Vagina (tissue), 2 donors: ENCODE measurements at places on chromosomes 1 and 21.

DNA sequence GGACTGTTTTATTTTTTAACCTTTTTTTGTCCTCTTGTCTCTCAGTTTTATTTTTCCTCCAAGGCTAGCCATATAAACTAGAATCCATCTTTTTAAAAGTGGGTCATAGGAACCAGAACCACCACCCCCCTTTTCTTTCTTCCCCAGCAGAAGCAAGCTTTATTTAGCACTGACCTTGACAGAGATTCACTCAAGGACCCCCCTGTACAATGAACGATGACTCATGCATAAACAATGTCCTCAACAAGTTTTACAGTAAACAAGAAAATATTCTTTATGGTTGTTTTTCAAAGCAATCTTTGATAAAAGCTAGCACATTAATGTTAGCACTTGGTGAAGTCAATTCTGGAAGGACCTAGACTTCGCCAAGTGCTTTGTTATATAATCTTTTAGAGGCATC, 14.1 kb downstream of the PKN2 start:
- no peak for DNase-seq

- no peak for DNase-seq
Observed at GRCh38 chr1:228823200-228823599, 87.9 kb downstream of the RHOU start.

GRCh38 chr1:246954126-246954525, 22.4 kb upstream of the AHCTF1 start:
- no peak for DNase-seq

GRCh38 chr21:41817228-41817627, 50.4 kb upstream of the RIPK4 start:
- DNase-seq, result no peak

- no peak for DNase-seq
Observed at GRCh38 chr1:155938220-155938627, 3.2 kb upstream of the RXFP4 start.

GRCh38 chr1:67682659-67683197, 2.3 kb upstream of the GADD45A start:
- no peak for DNase-seq

DNA sequence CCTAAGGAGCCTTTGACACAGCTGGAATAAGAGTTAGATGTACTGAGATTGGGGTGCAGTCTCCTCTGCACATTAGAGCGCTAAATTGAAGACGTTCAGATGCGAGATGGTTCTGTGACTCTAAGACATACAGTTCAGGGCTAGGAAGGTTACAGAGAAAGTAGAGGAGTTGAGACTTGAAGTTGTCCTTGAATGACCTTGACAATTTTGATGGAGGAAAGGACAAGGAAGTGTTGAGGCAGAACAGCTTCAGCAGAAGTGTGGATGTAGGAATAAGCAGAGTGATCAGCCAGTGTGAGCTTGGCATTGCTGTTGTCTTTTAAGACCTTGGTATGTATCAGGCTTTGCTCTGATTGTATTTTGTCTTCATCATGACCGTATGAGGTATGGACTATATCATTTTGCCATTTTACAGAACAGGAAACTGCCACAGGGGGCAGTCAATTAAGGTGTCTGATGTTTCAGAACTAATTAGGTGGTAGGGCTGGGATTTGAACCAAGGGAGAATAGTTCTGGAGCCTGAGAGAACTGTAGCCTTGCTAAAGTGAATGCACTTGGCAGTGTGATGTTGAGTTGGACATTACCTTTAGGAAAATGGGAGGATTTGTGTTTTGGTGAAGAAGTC, 9.2 kb downstream of the TTF2 start:
- no peak for DNase-seq

- DNase-seq, result no peak
Observed at GRCh38 chr1:154445040-154445472, 39.9 kb downstream of the IL6R start.

GRCh38 chr1:232145768-232146167, 484.2 kb downstream of the SIPA1L2 start:
- no peak for DNase-seq

- no peak for DNase-seq
Observed at GRCh38 chr21:22889445-22889844, 1891.2 kb downstream of the NCAM2 start.

- DNase-seq, result no peak
Observed at GRCh38 chr1:117925981-117926380, 3.4 kb downstream of the GDAP2 start.

DNA sequence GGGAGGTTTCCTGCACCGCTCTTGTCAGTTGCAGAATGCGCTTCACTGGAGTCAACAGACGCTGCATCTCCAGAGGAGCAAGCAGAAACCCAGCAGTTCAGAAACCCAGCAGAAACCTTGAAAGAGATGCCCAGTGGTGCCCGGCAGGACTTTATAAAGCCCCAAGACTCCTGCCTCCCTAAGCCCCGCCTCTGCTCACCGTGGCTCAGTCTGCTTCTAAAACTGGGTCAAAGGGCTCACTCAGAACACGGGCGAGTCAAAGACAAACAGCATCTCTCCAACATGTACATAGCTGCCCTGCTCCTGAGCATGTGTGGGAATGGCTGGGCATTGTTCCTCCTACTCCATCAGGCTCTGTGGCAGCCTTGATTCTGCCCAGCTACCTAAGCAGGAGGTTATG, at the start of gene HMGCS2:
TSS of gene HMGCS2 (minus strand) at position 128 of the 400 bp plus-strand sequence. CDS start at position 67, 61 bp downstream.
- DNase-seq, result no peak

- no peak for DNase-seq
Observed at GRCh38 chr1:149936992-149937705, 470 bp upstream of the MTMR11 start.

- DNase-seq, result no peak
Observed at GRCh38 chr1:236168716-236169429, 26.5 kb downstream of the GPR137B start.

GRCh38 chr1:27436204-27437159, 44.1 kb downstream of the GPR3 start:
- DNase-seq, result no peak

- no peak for DNase-seq
Observed at GRCh38 chr21:42883921-42884320, 4.6 kb upstream of the WDR4 start.

GRCh38 chr21:40646651-40647050, 200.3 kb downstream of the DSCAM start:
- DNase-seq, result no peak

DNA sequence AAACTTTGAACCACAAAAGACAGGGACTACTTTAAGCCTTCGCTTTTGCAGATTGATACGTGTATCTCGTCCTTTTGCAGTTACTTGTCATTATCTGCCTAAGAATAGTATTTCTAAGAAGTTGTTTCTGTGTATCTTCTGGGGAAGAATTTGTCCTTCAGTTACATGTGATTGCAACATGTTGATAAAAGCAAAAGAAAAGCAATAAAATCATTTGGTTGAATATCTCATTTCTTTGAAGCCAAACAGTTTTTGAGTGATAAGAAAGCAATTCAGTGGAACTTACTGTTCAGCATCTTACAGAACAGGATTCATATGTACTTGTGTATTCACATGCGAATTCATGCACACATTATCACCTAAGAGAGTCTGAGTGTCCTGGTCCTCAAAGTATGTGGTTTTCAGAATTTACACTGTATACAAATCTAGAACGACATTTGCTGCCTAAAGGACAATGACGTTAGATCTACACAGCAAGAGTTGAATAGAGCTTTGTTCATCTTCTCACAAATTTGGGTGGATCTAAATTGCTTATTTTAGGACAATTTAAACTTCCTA, 66.7 kb upstream of the MRPS6 start:
- DNase-seq, result no peak

DNA sequence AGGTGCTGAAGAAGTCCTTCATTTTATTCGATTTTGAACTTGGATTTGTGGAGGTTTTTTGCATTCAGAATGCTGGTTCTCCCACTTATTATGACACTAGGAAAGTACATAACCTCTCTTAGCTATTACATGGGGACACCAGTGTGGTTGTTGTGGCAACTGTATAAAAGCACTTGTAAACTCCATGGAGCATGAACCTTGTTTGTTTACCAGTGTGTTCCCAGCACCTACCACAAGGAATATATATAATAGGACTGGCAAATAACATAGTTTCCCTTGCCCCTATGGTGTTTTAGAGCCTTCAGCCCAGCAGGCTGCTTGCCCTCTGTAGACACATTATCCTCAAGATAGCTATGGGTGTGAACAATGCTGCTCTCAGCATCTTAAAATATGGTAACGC, 43.1 kb downstream of the RASSF5 start:
- no peak for DNase-seq

DNA sequence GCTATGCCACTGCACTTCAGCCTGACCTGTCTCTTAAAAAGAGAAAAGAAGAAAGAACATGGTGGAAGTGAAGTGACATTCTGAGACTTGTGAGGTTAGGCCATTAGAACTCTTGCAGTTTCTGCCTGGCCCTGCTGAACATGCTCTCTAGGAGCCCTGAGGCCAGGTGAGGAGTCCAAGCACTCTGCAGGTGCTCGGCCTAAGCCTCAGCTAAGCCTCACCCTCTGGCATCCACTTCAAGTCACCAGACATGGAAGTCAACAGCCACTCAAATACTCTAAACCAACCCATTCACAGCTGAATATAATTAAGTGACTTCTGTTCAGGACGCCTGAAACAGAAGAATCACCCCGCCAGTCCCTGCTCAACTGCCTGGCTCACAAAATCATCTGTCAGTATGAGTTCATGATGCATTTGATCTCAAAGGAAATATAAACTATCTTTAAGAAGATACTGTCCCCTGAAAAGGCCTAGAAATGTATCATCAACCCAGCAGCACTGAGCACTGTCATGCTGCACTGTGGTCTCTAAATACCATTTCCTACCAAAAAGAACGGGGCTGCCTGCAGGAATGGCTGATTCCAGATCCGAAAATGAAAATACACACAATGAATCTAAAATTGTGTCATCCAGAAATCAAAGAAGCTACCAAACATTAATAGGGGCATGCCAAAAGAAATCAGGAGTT, 118.8 kb downstream of the PSMG1 start:
- no peak for DNase-seq

- no peak for DNase-seq
Observed at GRCh38 chr1:24926563-24927249, 3.4 kb downstream of the RUNX3 start.

GRCh38 chr1:205739348-205740160, 10.4 kb downstream of the NUCKS1 start:
- DNase-seq, result no peak

GRCh38 chr21:39802217-39802616, 57.2 kb downstream of the IGSF5 start:
- DNase-seq, result no peak

GRCh38 chr1:204578867-204579664, 62.9 kb downstream of the MDM4 start:
- no peak for DNase-seq

- no peak for DNase-seq
Observed at GRCh38 chr1:174497478-174497877, 49.7 kb downstream of the GPR52 start.

DNA sequence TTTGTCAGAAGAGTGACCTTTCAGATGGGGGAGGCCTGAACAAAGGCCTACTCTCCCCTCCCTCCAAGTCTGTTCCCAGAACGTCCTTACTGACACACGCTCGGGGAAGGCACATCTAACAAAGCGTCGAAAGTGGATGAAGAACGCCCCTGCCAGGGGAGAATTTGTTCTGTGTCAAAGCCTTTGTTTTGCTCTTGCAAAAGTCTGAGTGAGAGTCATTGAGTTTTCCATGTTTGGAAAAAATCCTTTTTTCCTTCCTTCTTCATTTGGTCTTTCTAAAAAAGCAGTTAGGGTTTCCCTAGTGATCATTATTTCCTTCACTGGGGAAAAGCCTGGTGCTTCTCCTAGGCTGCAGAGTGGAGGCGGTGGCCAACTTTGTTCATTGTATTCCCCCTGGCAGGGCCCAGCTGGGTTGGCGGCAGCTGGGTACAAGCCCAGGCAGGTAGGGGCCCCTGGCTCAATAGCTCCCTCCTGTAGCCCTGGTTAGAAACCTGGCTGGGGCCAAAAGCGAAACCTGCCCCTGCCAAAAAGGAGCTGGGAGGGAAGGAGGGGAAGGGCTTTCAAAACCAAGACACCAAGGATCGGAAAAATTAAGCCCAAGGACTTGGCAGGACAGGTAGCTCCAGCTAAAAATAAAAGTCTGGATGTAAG, 81.1 kb downstream of the ITPKB start:
- no peak for DNase-seq

DNA sequence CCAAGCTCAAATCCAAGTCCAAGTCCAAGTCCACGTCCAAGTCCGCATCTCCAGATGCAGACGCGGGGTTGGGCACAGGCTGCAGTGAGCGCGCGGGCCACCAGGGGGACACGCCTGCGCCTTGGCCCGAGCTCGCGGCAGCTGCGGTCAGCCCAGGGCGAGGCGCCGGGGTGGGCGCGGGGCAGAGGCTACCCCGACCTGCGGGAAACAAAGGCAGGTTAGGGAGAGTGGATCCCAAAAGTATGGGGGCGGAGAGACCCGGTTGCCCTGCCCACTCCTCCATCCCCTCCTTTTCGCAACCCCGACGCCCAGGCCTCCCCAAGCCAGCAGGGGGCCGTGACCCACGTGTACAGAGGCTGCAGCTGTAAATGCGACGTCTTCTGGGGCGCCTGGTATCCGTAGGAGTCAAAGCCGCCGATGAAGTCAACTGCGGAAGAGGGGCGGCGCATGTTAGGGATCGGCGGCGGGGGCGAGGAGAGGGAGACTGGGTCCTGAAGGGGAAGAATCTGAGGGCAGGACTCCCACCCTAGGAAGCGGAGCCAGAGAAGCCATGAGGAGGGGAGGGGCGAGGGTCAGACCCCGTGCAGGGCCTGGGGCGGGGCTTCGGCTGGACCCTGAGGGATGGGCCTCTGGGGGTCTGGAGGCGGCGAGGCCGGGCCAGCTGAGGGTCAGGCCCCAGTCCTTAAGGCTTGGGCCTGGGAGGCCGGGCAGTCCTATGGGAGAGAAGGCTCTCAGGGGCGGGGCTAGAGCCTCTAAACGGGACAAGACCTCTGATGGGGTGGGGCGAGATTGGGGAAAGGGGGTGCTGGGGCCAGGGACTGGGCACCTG, 58.0 kb downstream of the NKAIN1 start:
- no peak for DNase-seq

- no peak for DNase-seq
Observed at GRCh38 chr1:113593550-113594297, 165.6 kb downstream of the PHTF1 start.

- DNase-seq, result no peak
Observed at GRCh38 chr1:224289396-224289795, 40.6 kb downstream of the NVL start.

GRCh38 chr1:234986750-234987414, 141.8 kb downstream of the TOMM20 start:
- DNase-seq, result no peak

DNA sequence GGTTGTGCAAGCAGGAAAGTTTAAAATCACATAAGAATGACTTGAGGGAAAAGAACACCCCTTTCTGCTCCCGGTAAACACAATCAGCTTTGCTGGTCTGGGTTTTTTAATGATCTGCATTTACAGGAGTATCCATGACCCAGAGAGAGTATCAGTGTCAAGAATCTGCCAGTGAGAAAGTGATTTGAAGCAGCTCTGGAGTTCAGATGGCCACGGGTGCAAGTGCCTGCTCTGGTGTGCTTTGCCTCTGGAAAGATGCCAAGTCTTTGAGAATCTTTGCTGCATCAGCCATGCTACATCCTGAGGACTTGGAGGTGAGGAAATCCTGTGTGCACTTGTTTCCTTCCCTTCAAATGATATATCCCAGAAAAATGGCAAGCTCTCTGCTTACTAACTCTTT, 18.6 kb upstream of the MYSM1 start:
- no peak for DNase-seq

- no peak for DNase-seq
Observed at GRCh38 chr1:90411185-90411584, 305.9 kb downstream of the BARHL2 start.
